ENCODE measurements at places on chromosomes 4 and X. TPM values are rescaled to one million over a fixed set of nuclear protein-coding genes. Genes with fewer than 3 reads are reported as not detected.

DNA sequence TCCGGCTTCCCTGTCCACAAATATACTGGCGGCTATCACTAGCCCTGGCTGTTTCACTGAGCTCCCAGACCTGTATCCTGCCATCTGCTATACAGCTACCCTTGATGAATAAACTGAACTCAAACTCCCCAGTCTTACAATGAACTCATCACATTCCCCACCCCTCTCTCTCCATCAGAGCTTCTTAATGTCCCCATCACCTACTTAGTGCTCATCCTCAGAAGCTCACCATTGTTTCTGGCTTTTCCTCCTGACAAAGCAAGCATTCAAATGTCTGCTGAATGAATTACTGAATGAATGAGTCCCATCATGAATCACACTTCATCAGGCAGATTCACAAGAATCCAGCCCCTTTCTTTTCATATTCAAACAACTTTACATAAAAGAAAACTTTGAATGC lies 5.7 kb upstream of the DGAT2L6 start:
- DNase-seq, result no peak

- no peak for DNase-seq
These were observed 138.8 kb downstream of the PDLIM5 start for GRCh38 chr4:94590493-94590892.

The FREM3 gene
- total RNA-seq, result 0.11 TPM

- no peak for DNase-seq
These were observed 26.5 kb downstream of the HCCS start for GRCh38 chrX:11137543-11138139.

The ODAM gene
- total RNA-seq, result not detected

DNA sequence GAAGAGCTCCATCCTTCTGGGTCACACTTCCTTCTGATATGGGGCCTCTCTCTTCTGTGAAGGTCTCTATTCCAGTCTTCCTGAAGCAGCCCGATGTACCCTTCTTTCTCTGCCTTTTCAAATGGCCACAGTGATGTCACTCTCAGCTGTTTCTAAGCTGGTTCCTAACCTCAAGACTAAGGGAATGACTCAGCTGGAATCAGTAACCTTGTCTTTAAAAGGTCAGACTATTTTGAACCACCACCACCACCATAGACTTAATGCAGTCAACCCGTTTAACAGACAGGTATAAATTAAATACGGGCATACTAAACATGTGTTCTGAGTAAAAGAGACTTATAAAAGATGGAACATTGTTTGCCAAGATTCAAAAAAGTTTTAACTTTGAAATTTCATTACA lies 121.0 kb downstream of the PPA2 start:
- DNase-seq, result no peak

GRCh38 chr4:3366893-3367775 lies 74.3 kb downstream of the RGS12 start:
- DNase-seq, result no peak

The NAP1L3 gene
- total RNA-seq, result 58.8 TPM
